ENCODE measurements at places on chromosomes 6 and 20.

GRCh38 chr6:51790946-51791345, 296.5 kb downstream of the PKHD1 start:
- DNase-seq, result no peak

GRCh38 chr6:13302751-13303667, 25.3 kb downstream of the TBC1D7 start:
- peak; percentile 100 for DNase-seq

- DNase-seq, result no peak
Measured at GRCh38 chr6:158763434-158764182, 55.6 kb downstream of the EZR start.

DNA sequence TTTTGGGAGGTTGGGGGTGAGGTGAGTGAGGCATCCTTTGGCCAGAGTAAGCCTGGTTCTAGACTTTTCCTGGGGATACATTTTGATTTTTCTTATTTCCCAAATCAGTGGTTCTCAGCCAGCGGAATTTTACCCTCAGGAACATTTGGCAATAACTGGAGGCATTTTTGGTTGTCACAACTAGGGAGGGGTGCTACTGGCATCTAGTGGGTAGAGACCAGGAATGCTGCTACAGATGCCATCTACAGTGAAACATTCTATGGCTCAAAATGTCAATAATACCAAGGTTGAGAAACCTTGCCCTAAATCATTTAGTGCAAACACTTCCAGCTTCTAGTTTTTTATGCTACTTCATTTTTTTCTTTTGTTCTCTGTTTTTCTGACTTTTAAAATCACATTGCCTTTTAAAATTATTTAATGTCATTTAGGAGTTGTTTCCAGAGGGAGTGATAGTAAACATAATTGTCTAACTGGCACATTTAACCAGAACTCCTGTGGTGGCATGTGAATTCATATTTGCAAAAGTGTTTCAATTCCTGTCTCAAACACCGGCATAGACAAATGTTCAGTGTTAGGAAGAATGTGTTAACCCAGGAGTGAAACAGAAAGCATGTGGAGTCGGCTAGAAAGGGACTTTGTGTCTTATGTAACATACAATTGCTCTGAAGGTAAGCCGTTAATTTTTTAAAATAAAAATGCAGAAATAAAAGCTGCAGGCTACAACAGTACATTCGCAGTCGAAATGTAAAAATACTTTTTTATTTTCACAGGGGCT, 59.0 kb downstream of the QRSL1 start:
- no peak for DNase-seq

DNA sequence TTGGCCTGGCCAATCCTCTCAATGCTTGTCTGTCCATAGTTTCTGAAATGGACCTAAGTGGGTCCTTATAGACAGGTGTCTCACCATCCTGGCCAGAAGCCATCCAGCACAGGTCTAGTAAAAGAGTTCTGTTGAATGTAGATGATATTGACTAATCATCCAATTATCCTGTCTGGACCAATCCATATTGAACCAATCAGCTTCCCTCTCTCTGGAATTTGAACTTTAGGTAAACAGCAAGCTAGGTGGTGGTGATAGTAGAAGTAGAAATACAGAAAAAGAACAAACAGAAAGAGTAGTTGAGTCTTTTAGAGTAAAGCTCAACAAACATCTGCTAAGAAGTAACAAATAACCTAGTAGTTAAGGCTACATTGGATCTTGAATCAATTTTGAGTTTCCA, 9.5 kb upstream of the PNRC1 start:
- no peak for DNase-seq

GRCh38 chr20:1119128-1119505, 715 bp downstream of the PSMF1 start:
- no peak for DNase-seq

DNA sequence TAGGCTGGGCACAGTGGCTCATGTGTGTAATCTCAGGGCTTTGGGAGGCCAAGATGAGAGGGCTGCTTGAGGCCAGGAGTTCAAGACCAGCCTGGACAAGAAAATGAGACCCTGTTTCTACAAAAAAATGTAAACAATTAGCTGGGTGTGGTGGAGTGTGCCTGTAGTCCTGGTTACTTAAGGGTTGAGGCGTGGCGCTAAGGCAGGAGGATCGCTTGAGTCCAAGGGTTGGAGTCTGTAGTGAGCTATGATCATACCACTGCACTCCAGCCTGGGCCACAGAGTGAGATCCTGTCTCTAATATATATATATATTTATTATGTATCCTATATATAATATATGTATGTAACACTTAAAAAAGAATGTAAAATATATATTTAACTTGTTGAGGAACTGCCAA, 7.9 kb upstream of the ABRACL start:
- DNase-seq, result no peak

- no peak for DNase-seq
Measured at GRCh38 chr6:51463321-51463720, 624.1 kb downstream of the PKHD1 start.

DNA sequence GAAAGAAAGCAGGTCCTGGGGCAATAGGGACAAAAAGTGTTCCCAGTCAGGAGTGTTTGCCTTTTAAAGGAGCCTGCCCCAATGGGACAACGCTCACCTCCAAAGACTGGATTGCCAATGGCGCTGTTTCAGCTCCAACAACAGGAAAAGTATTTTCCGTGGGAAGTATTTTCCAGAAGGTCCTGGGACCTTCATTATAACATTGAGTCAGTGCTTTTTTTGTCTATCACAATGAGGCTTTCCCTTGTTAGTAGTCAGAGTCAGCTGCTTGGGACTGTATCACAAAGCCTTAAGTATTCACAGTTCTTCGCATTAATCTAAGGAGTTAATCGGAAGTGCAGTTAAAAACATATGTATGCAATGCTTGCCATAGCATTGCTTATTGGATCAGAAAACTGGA, 17.3 kb downstream of the TRAF3IP2 start:
- DNase-seq, result no peak

DNA sequence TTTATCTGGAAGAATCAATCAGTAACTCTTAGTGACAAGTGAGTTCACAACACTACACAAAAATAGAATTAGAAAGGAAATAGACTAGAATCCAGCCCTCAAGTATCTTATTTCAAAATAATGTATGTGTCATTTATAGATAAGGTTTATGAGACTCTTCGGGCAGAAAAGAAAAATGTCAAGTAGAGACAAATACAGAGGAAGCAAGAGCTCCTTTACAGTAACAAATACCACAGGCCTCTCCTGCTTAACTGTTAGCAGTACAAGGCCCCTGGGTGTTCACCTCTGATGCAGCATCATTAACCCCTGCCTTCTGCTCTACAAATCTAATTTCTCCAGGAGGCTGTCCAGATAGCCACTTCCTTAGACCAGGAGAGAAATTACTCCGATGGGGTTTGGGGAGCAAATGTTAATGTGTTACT, 76.7 kb downstream of the UBE3D start:
- DNase-seq, result no peak

DNA sequence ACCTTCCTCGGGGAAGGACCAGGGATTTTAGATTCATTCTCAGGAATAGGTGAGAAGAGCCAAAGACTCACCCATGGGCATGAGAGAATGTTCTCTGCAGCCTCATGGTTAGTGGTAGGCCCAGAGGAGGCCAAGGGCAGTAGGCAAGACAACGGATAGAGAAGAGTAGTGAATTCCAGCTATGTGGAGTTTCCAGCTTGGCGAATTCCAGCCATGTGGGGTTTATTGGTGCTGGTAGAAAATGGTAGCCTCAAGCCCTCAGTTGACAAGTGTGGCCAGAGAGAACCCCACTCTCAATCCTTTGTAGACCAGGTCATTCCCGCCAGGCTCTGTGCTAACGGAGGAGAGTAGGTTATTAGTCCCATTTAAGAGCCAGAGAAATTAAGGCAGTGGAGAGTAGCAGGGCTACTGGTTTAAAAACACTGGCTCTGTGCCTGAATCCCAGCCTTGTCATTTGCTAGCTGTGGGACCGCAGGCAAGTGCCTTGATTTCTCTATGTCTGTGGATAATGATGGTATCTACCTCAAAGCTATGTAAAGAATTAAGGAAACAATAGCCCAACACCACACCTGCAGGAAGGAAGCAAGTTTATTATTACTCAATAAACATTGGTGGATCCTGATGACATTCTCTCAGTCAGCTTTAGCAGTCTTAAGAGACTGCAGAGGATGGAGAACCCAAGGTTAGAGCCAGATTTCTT, 2.0 kb upstream of the SLC9A8 start:
- no peak for DNase-seq

GRCh38 chr6:127456465-127456864, 2.7 kb downstream of the KIAA0408 start:
- no peak for DNase-seq

DNA sequence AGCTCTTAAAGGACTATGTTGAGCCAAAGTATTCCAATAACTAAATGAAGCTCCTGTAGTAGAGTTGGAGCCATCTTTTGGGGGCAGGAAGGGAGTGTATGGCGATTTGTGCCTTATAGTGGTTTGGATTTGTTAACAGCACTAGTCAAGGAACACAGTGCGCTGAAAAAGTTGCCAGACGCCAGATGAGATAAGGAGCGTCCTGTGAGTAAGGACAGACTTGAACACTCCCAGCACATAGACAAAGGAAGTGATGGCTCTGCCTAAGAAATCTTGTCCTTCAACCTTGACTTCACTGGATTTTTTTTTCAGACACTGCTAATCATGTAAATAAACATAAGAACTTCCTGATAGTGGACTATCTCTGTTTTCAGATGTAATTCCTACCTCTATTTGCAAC, 136.9 kb downstream of the TRMT11 start:
- DNase-seq, result no peak

DNA sequence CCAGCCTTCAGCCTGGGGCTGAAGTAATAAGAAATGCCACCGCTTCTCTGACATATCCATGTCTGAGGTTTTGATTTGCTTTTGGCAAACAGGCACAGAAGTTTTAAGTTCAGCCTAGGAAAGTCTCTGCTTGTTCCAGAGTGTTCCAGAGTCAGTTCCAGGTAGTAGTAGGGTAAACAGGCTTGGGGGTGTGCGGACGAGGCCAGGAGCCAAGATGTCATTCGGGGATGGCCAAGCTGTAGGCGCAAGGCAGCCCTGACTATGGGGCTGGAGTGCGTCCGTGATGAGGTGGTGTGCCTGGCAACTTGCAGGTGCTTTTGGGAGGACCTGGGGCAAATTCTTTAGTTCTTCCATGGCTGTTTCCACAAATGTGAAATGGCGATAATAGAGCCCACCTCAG, 60.3 kb downstream of the IRF4 start:
- no peak for DNase-seq

GRCh38 chr6:44662461-44663121, 275.1 kb downstream of the CDC5L start:
- no peak for DNase-seq

DNA sequence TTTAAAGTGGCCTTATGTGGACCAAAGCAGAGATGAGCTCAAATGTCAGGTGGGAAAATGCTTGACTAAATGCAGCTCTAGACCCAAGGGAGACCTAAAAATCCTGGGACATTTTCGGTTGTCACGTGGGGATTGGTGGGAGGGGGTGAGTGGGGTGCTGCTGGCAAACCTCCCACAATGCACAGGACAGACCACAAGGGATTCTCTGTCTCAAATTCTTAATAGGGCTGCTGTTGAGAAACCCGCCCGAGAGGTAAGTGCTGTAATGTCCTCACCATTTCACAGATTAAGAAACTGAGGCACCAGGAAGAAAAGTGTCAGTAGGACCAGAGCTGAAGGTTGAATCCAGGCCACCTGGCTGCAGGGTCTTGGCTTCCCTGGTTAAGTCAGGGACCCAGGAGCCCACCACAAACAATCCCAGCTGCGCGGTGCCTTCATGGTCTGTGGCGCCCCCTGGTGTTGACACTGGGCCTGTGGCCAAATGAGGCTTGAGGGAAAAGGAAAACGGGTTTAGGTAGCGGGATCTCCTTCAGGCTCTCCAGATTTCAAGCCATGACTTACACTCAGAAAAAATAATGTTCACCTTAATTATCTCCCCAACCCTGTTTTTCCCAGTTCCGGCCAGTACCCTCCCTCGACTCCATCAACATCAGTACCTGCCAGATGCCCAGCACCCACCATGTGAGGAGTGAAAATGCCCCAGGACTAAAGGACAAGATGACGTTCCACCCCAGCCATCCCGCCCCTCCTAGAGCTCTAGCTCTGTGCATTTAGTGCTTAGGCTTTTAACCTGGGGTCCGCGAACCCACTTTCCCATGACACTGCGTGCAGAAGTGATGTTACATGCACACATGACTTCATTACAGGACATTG, 7.2 kb downstream of the HLA-G start:
- DNase-seq, result peak; percentile 27

- no peak for DNase-seq
Measured at GRCh38 chr6:305371-306206, 13.3 kb downstream of the DUSP22 start.

DNA sequence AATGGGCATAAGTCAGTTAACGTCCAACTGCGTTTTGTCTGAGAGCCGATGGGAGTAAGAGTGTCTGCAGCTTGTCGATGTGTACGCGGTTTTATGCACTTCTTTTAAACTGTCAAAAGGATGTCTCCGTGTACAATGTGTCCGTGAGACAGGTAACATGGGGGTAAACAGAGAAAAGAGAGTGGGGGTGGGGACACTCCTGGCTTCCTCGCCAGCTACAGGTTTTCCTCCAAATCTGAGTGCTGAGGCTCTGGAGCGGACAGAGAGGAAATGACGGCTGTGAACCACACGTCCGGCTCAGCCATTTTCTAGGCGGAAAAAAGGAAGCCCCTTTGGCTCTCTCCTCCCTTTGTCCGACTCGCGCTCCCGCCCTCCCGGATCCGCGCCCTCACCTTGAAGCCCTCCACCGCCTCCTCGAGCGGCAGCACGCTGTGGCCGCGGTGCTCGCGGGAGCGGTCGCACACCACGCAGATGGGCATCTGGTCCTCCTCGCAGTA, 916 bp downstream of the TRIM27 start:
- peak; percentile 66 for DNase-seq

DNA sequence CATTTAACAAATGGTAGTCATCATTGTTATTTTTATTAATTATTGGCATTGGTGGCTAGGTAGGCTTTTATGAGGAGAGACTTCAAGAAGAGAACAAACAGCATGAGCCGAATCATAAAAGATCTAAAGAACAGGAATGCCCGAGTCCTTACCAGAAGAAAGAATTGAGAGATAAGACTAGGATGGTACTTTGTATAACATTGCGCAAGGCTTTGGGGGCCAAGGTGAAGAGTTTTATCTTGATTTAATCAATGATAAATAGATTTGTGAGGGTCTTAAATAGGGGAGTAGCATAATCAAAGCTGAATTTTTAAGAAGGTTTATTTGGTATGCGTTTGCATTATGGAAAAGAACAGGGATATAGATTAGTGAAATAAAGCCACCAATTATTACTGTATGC, 15.4 kb downstream of the CDC40 start:
- no peak for DNase-seq

Data from inflammatory macrophage treated with lipopolysaccharide for 4 hours (primary cell).